Thoracic aorta (tissue), 2 donors: ENCODE measurements at places on chromosomes 1 and 21. TPM values are rescaled to one million over a fixed set of nuclear protein-coding genes. Genes with fewer than 3 reads are reported as not detected.

DNA sequence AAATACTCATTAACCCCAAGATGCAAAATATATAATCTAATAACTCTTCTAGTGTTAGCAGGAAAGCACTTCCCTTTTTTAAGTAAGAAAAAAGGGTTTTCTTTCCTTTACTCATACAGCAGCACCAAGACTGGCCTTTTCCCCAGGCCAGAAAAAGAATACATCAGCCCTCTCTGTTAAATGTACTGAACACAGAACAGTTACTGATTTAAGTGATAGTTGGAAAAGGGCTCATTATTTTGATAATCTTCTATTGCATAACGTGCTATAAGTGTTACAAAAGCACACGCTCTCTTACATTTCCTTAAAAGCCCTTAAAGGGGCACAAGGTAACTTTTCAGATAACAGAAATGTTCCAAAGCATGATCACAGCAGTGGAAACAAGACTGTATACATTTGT lies 142.9 kb downstream of the TIAM1 start:
- H3K27me3 ChIP-seq, result no peaks in the 10 kb centered on the region
- no peak overlapping the region for H3K27ac ChIP-seq
- no peaks in the 10 kb centered on the region for H3K36me3 ChIP-seq
- no peaks in the 10 kb centered on the region for H3K4me1 ChIP-seq
- no peak overlapping the region for H3K4me3 ChIP-seq

DNA sequence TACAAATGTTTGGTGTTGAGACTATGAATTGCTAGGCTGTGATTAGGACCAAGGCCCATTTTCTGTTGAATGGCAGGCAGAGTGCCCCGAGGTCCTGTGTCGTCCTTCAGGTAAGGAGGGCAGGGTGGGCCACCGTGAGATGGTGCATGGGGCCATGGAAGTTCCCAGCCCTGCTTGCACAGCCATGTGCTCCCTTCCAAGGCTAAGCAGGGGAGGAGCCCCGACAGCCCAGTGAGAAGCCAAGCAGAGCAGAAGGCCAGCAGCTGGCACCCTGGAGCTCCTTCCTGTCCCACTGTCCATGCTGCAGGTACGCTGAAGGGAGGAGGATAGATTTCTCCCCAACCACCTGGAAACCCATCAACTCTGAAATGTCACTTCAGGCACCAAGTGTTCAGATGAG lies 8.2 kb upstream of the NUAK2 start:
- DNase-seq, result no peak
- no peak overlapping the region for H3K4me3 ChIP-seq
- H3K36me3 ChIP-seq, result no peaks in the 10 kb centered on the region
- no peak overlapping the region for H3K27ac ChIP-seq

DNA sequence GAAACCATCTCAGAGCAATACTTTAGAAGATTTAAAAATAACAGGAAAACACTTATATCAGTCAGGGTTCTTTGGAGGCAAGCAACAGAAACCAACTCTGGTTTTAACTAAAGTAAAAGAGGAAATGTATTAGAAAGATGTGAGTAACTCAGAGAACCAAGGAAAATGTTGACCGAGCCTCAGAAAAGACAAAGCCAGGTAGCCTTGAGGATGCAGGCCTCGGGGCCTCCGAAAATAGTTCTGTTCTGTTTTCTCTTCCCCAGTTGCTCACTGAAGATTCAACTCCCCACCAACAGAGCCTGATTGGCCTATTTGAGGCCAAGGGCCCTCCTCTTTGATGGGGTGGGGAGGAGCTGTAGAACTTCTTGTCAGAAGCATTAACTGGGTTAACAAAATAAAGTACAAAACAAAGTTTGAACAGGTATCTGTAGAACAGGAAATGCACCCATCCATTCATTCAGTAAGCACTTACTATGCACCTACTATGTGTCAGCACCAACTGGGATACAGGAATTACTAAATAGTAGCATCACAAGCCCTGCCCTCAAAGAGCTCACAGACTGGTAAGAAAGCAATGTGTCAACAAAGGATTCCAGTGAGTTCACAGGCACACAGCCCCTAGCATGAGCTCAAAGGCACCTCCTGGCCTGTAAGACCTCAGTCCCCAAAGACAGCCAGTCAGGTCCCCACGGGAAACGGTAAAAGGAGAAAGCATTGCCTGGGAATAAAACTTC lies 12.6 kb downstream of the SLAMF8 start:
- no peak overlapping the region for H3K27ac ChIP-seq
- H3K4me3 ChIP-seq, result no peak overlapping the region
- H3K27me3 ChIP-seq, result no peaks in the 10 kb centered on the region
- DNase-seq, result no peak

DNA sequence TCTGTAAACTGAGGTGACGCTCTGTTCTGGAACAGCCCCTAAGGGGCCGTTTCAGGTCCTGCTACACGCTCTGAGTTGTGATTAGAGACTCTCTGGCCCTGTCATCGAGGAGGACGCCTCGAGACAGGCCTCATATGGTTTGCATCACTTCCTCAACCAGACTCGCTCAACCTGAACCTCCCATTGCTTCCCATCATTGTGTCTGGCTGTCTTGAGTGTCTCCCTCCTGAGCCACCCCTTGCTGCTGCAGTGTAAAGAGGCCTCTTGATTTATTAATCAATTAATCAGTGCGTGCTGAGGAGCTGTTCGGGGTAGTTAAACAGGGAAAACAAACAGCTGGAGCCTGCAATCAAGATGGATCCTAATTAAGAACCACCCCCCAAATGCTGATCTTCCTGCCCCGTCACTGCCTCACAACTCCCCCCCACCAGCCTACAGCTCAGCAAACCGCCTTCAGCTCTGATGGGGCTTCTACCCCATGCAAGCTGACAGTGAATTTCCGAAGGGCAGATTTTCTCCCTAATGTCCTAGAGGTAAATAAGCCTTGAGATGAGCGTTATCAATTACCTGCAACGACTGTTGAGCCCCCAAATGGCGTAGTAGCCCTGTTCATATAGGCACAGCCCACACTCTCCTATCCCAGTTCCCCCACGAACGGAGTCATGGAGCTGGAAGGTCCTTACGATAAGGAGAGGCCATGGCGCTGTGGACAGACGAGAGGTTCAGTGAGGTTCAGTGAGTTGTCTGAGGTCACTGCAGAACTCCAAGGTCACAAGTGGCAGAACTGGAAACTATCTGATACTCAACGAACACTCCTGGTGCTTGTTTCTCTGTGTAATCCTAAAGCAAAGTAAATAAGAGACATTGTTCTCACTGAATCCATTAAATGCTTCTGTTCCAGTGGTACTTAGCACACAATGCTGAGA lies 210.6 kb downstream of the KIF26B start:
- H3K27me3 ChIP-seq, result no peaks in the 10 kb centered on the region
- H3K4me3 ChIP-seq, result no peak overlapping the region
- H3K4me1 ChIP-seq, result no peaks in the 10 kb centered on the region

DNA sequence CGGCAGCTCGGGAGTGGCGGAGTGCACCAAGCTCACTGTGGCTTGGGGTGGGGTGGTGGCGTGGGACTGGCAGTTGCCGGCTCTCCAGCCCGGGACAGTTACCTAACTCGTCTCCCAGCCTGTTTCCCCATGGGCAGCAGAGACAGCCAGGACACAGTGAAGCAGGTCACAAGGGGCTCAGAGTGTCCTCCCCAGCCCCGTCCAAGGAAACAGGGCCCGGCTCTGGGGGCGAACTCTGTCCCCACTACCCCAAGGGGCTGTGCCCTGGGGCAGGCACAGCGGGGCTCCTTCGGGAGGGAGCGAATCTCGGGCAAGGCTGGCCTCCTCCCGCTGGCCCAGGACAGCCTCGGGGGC lies 759 bp downstream of the GPR157 start:
- no peaks in the 10 kb centered on the region for H3K27me3 ChIP-seq
- DNase-seq, result no peak
- no peaks in the 10 kb centered on the region for H3K36me3 ChIP-seq
- H3K27ac ChIP-seq, result peak overlapping the region; percentile 75
- peak overlapping the region; percentile 86 for H3K4me3 ChIP-seq

DNA sequence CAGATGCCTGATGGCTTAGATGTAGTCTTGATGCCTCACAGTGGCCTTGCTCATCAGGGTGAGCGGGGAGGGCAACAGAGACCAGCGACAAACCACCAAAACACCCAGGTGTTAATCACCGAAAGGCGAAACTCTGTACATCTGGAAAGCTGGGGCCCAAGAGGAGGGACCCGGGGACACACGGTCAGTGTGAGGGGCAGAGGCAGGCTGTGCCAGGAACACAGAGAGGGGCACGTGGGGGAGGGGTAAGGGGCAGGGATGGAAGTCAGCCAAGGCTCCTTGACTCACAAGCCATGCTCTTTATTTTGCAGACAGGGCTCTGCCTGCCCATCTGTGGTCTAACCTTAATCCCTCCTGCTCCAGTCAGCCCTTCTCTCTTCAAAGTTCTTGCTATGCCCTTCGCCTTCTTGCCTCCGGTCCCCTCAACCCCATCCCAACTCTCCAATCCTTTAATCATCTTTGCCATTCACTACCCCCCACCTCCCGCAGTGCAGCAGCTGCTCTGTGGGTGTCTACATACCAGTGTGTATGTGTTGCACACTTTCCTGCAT lies 4.3 kb downstream of the MEF2D start:
- DNase-seq, result no peak
- H3K4me1 ChIP-seq, result peaks cover 71% of the 10 kb centered on the region
- H3K36me3 ChIP-seq, result peaks cover 9% of the 10 kb centered on the region
- no peaks in the 10 kb centered on the region for H3K27me3 ChIP-seq

- DNase-seq, result no peak
- no peaks in the 10 kb centered on the region for H3K27me3 ChIP-seq
- H3K4me3 ChIP-seq, result no peak overlapping the region
- no peak overlapping the region for H3K27ac ChIP-seq
- H3K4me1 ChIP-seq, result no peaks in the 10 kb centered on the region
These were observed 179.2 kb downstream of the GIPC2 start for GRCh38 chr1:78224861-78225552.

- no peaks in the 10 kb centered on the region for H3K4me1 ChIP-seq
- H3K4me3 ChIP-seq, result no peak overlapping the region
- H3K36me3 ChIP-seq, result no peaks in the 10 kb centered on the region
- H3K27ac ChIP-seq, result no peak overlapping the region
- no peaks in the 10 kb centered on the region for H3K27me3 ChIP-seq
- DNase-seq, result no peak
These were observed 272.9 kb upstream of the C1orf174 start for GRCh38 chr1:4172644-4173599.

- H3K4me3 ChIP-seq, result peak overlapping the region; percentile 2
- DNase-seq, result no peak
- peak overlapping the region; percentile 78 for H3K27ac ChIP-seq
- peaks cover 54% of the 10 kb centered on the region for H3K36me3 ChIP-seq
- H3K4me1 ChIP-seq, result peaks cover 92% of the 10 kb centered on the region
These were observed 20.2 kb downstream of the LMOD1 start for GRCh38 chr1:201925981-201926645.

- no peaks in the 10 kb centered on the region for H3K36me3 ChIP-seq
- no peaks in the 10 kb centered on the region for H3K27me3 ChIP-seq
- no peak for DNase-seq
- peaks cover 32% of the 10 kb centered on the region for H3K4me1 ChIP-seq
- no peak overlapping the region for H3K27ac ChIP-seq
These were observed 14.6 kb upstream of the AGTRAP start for GRCh38 chr1:11721311-11721710.

DNA sequence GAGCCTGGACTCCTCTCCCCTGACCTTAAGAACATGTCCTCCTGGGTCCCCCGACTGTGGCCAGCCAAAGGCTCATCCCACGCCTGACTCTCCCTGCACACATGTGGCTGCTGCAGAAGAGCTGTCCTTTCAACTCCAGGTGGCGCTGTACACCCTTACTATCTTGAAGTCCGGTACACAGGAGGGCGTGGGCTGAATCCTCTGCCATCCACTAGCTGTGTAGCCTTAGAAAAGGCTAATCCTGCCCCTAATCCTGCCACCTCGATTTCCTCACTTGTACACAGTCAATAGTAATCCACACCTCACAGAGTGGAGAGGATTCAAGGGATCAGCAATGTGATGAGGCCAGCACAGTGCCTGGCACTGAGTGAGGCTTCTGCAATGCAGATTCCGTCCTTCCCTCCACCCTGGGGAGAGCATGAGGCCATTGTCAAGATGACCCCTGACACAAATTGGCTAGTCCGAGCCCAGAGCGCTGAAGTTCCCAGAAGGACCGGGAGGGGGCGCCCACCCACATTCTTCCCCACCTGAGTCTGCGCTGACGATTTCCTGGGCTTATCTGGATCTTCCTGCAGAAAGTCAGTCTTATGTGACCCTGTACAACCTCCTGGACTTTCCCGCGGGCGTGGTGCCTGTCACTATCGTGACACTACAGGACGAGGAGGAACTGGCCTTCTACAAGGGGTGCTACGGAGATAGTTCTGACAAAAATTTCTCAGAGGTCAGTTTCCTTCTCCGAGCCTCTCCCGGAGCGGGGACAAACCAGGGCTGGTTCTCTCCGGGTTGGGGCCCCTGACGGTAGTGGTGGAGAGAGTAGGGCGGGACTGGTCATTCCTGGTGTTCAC lies 47.1 kb upstream of the DMBX1 start:
- no peaks in the 10 kb centered on the region for H3K4me1 ChIP-seq
- no peak overlapping the region for H3K27ac ChIP-seq
- H3K27me3 ChIP-seq, result no peaks in the 10 kb centered on the region
- DNase-seq, result peak; percentile 21

DNA sequence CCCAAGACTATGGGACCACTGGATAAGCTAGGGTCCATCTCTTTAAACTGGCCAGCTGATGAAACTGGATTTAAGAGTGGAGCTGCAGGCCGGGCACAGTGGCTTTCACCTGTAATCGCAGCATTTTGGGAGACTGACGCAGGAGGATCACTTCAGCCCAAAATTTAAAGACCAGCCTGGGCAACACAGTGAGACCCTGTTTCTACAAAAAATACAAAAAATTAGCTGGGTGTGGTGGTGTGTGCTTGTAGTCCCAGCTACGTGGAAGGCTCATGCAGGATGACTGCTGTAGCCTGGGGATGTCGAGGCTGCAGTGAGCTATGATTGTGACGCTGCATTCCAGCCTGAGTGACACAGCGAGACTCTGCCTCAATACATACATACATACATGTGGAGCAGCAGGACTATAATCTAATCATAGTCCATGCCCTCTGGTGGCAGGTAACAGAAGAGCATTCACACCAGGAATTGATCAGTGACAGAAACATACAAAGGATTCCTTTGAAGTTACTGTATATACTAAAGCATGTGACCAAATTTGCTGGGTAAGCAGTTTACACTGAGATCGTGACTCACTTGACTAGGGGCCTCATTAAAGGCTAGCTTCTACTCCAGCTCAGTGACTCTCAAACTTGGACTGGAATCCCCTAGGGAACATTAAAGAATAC lies 101.5 kb upstream of the SLFNL1 start:
- DNase-seq, result no peak
- H3K4me1 ChIP-seq, result no peaks in the 10 kb centered on the region
- no peak overlapping the region for H3K4me3 ChIP-seq
- H3K27me3 ChIP-seq, result no peaks in the 10 kb centered on the region
- H3K27ac ChIP-seq, result no peak overlapping the region

DNA sequence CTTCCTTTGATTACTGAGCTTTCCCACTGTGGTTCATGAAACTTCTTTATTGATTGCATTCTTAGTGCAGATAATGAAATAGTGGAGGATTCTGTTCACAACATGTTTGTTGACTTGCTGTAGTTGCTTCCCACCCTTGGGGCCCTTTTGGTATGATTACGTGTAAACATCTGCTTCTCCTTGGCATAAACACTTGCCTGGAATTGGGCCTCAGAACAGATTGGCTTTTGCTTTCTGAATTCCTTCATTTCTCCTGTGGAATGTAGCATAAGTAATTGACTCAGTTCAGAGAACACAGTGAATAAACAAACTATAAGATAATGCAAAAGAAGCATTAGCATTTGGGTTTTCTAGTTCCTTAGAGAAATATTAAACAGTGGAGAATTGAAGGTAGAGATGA lies 59.5 kb upstream of the LAMC2 start:
- peaks cover 69% of the 10 kb centered on the region for H3K36me3 ChIP-seq
- H3K27me3 ChIP-seq, result no peaks in the 10 kb centered on the region
- no peak overlapping the region for H3K4me3 ChIP-seq
- no peak for DNase-seq

The GPR3 gene
- not detected for total RNA-seq

The SLC6A17 gene
- total RNA-seq, result 0.14 TPM

The C1orf94 gene
- not detected for total RNA-seq

The LMX1A gene
- total RNA-seq, result 0.68 TPM

The ROR1 gene
- 41.2 TPM for total RNA-seq

The PLA2G2A gene
- total RNA-seq, result 200 TPM
